ENCODE measurements at places on chromosomes 7 and 10.
A peak's percentile ranks its signal among the peaks of the same experiment; 100 is the strongest.

GRCh38 chr7:31786326-31786725 lies 99.3 kb downstream of the PPP1R17 start:
- DNase-seq = no peak

- DNase-seq = no peak
Observed at GRCh38 chr10:82038587-82038986, 163.6 kb downstream of the NRG3 start.

GRCh38 chr7:54664235-54665228 lies 94.5 kb downstream of the SEC61G start:
- peak; percentile 7 for DNase-seq

DNA sequence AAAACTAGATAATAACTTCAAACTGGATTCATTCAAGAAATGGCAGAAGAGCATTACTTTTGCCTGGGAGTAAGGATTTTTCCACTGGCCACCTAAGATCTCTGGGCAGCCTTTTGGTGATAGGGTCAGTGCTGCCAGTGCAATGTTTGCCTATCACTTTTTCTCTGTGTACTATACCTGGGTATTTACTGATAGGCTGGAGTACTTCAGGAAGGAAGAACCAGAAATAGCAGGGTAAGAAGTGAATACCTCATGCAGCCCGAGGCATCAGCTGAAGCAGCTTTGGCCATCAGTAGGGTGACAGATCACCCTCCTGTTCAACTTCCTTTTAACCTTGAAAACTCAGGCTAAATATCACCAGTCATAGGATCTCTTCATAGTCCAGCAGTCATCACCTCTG lies 5.5 kb upstream of the PAPSS2 start:
- DNase-seq = no peak

GRCh38 chr10:97533888-97534287 lies 35.2 kb downstream of the UBTD1 start:
- no peak for DNase-seq

GRCh38 chr7:73597978-73598782 lies 19.8 kb upstream of the TBL2 start:
- no peak for DNase-seq

DNA sequence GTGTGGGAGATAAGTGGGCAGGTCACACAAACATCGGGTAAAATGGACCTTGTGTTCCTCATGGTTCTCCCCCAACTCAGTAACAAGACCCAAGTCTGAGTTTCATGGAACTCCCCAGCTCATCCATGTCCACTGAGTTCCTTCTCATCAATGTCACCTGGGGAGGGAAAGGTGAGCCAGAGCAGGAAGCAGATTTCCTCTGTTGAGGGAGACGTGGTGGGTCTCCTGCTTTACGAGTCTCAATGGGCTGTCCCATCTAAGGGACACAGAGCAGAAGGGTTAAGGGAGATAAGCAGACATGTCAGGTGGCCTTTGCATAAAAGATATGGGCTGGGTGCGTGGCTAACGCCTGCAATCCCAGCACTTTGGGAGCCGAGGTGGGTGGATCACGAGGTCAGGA lies 56.5 kb upstream of the SORCS3 start:
- DNase-seq = no peak

DNA sequence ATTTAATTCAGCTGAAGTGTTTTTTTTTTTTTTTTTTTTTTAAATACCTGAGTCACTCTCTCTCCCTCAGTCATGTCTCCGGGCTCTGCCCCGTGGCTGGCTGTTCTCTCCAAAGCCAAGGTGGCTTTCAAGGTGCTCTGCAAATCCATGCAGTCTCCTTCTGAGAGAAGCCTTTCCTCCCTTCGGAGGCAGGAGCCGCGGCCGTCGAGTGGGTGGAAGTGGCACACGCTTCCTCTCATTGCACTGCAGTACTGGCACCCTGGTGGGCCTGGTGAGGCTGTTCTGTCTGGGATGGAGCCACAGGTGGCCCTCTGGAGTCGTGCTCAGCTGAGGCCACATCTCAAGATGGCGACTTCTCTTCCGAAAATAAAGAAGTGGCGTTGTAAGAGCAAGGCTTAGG lies 221.8 kb downstream of the GLRX3 start:
- DNase-seq = no peak

DNA sequence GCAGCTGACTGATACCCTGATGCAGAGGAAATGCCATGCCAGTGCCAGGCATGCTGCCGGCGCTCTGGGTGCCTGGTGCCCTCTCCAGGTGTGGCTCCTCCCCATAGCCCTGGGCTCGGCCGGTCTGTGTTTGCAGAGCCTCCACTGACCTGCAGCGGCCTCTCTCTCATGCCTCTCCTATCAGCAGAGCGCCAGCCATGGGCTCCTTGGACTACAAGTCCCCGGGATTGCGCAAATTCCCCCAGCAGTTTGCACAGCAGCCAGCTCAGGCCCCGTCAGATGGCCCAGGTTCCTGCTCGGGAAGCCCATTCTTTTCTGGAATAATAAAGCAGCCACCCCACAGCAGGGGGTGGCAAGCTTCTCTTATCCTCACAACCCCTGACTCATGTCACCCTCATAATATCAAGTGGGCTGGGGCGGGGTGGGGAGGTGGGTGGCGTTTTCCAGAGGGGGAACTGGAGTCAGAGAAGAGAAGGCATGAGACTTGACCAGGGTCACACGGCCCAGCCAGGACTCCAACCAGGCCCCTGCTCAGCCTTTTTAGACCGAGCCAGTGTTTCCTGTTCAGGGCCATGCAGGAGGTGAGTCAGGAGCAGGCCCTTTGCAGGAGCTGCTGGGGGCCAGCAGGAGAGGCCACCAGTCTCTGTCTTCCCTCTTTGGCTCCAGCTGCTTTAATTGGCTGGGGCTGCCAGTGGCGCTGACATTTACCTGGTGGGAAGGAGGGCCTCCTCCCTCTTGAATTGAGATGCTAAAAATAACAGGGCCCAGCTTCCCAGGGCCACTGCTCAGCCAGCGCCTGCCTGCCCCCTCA lies 58.6 kb downstream of the ZMIZ1 start:
- DNase-seq = no peak

Data from thymus (tissue), 14 donors.